ENCODE measurements at places on chromosomes 5 and 9.

DNA sequence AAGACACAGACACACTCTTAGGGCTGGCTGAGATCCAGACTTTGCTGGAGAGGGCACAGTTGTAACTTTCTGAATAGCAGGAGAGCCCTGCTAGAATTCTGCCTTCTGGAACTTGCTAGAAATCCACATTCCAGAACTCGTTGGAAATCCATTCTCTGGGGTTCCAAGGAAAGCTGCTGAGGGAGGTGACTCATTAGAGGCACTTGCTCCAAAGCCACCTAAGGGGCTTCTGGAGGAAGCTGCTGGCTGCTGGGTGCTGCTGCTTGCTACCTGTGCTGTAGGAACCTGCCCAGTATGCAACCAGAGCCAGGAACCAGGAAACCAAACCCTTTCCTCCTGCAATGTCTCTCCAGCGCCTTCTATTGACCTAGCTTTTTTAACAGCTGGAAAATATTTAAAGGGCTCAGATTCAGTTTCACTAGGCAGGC lies 4.1 kb upstream of the TLE4 start:
- no peak for DNase-seq

GRCh38 chr9:133539991-133540697 lies 5.6 kb downstream of the ADAMTSL2 start:
- no peak for DNase-seq

DNA sequence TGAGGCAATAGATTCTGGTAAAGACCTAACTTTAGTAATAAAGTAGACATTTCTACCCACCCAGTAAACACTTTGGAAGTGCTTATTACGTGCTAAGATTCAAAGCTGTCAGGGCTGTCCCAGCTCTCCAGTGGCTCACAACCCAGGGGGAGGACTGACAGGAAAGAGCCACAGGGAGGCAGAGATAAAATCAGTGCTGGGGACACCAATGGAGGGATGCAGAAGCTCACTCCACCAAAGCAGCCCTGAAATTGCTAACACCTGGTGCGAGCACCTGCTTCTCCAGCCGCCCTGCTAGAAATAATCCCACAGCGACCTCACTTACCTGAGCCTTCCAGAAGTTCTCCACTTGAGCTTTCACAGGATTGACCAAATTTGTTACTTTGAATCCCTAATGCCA lies 501.0 kb downstream of the BNC2 start:
- no peak for DNase-seq

DNA sequence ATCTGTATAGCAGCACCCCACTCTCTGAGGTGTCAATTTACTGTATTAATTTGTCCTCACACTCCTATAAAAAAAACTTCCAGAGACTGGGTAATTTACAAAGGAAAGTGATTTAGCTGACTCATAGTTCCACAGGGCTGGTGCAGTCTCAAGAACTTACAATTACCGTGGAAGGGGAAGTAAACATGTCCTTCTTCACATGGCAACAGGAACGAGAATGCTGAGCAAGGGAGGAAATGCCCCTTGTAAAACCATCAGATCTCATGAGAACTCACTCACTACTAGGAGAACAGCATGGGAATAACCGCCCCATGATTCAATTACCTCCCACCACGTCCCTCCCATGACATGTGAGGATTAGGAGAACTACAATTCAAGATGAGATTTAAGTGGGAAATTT lies 602.6 kb downstream of the MTRR start:
- no peak for DNase-seq

DNA sequence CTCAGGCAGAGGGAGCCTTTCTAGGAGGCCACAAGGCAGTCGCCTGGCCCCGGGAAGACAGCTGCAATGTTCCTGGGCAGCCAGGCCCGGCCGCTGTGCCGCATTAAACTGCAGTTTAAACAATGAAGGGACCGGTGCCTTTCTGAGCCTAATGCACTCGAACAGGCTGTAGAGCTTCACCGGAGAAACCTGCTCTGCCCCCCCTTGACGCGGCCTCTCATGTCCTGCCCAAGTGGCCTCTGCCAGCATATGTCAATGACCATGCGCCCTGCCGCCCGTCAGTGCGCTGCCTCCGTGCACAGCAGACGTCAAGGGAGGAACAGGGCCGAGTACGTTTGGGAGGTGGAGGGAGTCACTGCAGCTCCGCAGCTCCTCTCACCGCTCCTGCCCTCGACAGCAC lies 38.4 kb upstream of the BARHL1 start:
- DNase-seq: no peak

DNA sequence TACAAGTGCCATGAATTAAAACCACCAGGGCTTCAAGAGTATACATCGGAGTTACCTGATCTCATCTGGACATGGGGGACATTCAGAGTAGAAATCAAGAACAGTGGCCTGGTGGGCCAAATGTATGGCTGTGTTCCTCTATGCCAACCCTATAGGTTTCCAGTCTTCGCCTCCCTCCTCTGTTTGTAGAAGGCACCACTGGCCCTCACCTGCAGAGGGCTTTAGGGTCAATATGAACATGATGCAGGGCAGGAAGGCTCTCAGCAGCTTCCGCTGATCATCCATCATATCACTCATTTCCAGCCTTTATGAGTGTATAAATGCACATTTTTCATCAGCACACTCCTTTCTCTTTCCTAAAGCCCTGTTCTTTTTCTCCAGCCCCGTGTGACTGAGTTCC lies 555.5 kb upstream of the BRINP1 start:
- DNase-seq: no peak

- DNase-seq: no peak
Measured at GRCh38 chr9:135156525-135157510, 69.3 kb downstream of the OLFM1 start.

GRCh38 chr5:111255169-111255568 lies 31.0 kb downstream of the CAMK4 start:
- no peak for DNase-seq

- no peak for DNase-seq
Measured at GRCh38 chr5:58016877-58017276, 443.0 kb downstream of the PLK2 start.

- no peak for DNase-seq
Measured at GRCh38 chr5:41219658-41220269, 6.4 kb upstream of the C6 start.

DNA sequence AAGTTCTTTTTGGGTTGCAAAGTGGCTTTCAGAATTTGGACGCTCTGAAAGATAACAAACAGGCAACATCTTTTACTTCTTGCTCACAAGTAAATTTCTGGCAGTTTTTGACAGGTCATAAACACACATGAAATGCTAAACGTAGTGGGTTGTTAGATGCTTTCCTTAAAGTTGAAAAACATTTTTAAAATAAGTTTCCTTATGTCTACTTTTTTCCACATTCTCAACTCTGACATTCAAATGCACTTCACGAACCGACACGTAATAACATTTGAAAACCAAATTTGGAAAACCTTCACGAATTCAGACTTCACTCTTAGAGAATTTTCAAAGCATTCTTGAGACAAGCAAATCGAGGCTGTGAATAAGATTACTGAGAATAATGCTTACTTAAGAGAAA lies 26.9 kb downstream of the MTX3 start:
- DNase-seq: no peak

DNA sequence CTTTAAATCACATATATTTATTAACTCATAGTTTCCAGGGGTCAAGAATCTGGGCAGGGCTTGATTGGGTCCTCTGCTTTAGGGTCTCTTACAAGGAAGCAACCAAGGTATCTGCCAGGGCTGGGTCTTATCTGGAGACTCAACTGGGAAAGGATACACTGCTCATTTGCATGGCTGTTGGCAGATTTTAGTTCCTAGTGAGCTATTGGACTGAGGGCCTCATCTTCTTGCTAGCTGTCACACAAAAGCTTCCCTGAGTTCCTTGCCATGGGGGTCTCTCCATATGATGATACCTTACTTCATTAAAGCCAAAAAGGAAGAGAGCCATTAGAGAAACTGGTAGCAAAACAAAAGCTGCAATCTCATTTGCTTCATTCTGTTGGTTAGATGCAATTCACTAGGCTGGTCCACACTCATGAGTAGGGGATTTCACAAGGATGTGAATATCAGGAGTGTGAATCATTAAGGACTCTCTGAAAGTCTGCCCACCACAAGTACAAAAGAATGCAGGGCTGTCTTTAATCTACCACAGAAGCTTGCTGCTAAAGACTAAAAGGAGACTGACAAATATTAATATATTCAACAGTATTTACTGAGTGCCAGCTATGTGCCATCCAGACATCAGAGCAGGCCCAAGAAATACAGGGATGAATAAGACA lies 42.0 kb upstream of the TIMD4 start:
- DNase-seq: no peak

DNA sequence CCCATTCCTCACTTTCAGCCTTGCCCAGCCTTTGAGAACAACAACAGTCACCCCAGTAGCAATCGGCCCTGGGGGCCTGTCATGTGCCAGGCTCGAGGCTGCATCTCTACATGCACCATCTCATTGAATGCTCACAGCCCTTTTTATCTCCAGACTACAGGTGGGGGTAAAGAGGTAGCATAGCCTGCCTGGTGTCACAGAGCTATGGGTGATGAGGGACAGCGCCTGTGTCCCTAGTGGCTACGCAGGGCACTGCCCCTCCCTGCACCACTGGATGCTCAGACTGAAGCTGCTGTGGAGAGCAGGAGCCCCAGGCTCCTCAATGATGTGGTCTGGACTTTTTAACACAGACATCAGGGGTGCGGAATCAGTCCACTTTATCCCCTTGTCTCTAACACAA lies 2.8 kb downstream of the CAMK2A start:
- no peak for DNase-seq

DNA sequence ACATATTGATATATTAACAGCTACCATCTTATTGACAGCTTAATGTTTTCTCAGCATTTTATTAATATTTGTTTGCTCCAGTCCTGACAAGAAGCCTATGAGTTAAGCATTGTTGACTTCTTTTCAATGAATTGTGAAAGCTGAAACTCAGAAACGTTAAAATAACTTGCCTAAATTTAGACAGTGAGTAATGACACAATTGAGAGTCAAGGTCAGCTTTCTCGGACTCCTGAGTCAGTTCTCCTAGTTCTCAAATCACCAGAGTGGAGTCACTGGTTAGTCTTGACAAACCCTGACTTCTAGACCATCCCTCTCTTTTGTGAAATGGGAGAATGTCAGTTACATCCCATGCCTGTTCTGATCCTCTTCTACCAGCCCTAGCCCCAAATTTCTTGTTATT lies 222.7 kb upstream of the ACO1 start:
- DNase-seq: no peak

GRCh38 chr5:109125755-109126429 lies 283.9 kb downstream of the PJA2 start:
- no peak for DNase-seq

DNA sequence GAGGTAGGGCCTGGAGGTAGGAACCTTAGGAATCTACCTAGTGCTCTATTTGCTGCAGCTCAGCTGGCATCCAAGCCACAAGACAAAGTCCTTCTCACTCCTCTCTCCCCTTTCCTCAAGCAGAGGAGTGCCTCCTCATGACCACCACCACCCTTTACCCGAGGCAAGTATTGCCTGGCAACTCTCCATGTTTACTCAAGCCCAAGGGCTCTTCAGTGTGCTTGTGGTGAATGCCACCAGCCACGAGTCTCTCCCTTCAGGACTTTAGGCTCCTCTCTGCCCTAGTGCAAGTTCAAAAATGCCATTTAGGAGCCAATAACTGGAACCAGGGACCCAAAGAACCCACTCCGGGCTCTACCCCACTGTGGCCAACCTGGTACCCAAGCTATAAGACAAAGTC lies 514.5 kb upstream of the RGMB start:
- DNase-seq: no peak

- DNase-seq: no peak
Measured at GRCh38 chr5:174409070-174409469, 315.3 kb upstream of the MSX2 start.

GRCh38 chr5:109418712-109419352 lies 9.1 kb upstream of the PJA2 start:
- no peak for DNase-seq

- DNase-seq: no peak
Measured at GRCh38 chr9:128484686-128485413, 19.7 kb upstream of the GLE1 start.

DNA sequence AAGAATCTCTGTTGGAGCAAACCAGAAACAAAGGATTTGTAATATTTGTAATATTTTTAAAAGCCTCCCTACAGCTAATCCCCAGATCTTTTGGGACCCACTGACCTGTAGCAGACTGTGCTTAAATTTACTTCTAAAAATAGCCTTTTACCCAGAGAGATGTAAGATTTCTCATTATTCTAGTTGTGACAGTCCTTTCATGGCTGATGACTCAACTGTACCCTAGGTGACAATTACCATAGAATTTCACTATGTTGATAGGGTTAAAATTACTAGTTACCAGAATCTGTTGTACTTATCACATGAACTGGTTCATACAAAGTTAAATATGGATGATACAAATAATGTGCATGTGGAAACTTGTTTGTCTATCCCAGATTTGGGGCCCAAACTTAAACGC lies 543.9 kb upstream of the SEMA6A start:
- no peak for DNase-seq

- DNase-seq: no peak
Measured at GRCh38 chr9:36158122-36158521, 11.1 kb upstream of the CCIN start.

- DNase-seq: no peak
Measured at GRCh38 chr9:17967731-17968130, 388.9 kb downstream of the SH3GL2 start.

DNA sequence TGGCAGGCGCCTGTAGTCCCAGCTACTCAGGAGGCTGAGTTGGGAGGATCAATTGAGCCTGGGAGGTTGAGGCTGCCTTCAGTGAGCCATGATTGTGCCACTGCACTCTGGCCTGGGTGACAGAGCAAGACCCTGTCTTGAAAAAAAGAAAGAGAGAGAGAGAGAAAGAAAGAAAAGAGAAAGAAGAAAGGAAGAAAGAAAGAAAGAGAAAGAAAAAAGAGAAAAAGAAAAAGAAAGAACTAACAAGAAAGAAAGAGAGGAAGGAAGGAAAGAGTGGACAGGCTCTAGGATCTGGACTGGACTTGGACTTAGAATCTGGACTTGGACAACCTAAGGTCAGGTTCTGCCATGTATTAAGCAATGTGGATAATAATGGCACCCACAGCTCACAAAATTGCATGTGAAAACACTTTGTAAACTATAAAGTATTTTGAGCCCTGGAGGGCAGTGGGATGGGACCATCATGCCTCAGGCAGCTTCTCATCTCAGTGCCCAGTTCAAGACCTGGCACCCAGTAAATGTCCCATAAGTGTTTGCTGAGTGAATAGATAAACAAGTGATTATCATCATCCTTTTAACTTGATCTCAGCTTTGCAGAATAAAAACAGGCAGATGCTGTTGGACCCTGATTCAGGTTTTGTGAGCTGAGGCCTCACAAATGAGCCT lies 12.8 kb upstream of the PHF19 start:
- no peak for DNase-seq

GRCh38 chr9:127783111-127784008 lies 2.5 kb upstream of the CDK9 start:
- DNase-seq: no peak

DNA sequence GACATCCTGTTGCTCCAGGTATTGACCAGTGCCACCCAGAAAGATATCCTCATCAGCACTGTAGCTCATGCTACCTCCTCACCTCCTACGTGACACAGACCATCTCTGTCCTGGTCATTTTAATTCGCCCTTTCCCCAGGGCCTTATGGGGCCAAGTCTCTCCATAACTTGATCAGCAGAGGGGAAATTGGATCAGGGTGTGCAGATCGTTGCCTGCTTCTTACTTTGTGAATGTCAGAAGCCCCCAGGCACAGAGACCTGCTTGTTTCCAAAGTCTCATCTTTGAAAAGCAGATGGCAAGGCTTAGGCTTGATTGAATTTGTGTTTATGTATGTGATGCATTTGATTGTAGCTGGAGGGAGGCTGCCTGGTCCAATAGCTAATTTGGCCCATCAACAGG lies 8.8 kb upstream of the DBH start:
- no peak for DNase-seq

- DNase-seq: no peak
Measured at GRCh38 chr9:111034898-111035539, 3.3 kb downstream of the LPAR1 start.

Data from omental fat pad (tissue), 4 donors.